ENCODE measurements at places on chromosomes 12 and 14.
A peak's percentile ranks its signal among the peaks of the same experiment; 100 is the strongest.

DNA sequence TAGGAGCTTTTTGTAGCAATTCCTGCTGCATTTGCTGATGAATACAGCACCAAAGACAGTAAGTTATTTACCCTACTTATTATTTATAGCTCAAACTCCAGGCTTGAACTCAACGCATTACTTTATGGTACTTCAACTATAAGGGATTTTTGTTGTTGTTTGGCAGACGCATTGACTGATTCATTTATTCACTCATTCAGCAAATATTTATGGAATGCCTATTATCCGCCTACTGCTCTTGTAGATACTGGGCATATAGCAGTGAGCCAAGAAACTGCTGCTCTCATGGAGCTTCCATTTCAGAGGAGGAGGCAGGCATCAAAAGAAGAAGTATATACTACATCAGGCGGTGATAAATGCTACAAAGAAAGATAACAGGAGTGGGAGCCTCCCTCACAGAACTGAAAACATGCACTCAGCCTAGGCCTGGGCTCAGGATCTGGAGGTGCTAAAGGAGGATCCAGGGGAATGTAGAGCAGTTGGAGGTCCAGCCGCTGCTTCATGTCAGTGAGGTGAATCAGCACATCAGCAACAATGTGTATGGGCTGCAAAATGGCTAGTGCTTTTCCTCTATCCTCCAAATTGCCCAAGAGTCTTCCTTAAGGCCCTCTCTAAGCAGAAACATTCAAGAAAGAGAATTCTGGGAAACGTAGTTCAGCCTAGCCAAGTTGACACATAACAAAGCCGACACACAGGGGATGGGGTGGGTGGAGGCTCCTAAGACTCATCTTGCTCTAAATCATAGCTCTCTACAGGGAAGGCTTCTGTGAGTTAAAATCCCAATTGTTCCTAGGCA, 157.5 kb downstream of the NRXN3 start:
- DNase-seq: no peak

DNA sequence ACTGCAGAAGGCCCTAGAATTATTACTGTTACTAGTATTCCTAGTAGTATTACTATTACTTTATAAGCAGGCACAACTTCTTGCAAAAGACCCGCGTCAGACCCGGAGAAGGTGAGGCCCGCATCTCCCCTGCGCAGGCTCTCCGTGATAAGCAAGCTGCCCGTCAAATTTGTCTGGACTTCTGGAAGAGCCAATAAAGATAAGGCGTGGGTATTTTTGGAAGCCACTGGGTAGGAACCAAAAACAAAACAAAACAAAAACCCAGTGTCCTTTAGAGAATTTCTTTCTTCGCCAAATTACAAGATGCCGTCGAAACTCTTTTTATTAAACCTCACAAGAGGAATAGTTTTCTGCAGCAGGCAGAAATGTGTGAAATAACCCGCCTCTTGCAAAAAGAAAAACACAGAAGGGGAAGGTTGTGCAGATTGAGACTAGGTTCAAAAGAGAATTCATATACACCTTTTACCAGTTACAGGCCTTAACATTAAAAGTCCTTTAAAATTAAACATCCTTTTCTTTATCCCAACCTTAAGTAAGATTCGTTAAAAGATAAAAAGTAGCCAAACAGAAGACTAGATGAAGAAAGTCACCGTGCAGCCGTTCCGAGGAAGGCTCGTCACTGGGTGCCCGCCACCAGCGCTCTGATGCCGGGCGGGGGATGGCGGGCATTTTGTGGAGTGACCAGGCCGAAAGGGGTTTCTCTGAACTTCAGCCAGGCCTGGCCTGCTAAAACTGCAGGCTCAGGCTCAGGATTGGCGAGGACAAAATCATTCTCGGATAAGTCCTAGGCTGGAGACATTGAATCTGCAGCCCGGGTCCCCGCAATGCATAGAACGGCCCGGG, 1.6 kb downstream of the TBX5 start:
- no peak for DNase-seq

DNA sequence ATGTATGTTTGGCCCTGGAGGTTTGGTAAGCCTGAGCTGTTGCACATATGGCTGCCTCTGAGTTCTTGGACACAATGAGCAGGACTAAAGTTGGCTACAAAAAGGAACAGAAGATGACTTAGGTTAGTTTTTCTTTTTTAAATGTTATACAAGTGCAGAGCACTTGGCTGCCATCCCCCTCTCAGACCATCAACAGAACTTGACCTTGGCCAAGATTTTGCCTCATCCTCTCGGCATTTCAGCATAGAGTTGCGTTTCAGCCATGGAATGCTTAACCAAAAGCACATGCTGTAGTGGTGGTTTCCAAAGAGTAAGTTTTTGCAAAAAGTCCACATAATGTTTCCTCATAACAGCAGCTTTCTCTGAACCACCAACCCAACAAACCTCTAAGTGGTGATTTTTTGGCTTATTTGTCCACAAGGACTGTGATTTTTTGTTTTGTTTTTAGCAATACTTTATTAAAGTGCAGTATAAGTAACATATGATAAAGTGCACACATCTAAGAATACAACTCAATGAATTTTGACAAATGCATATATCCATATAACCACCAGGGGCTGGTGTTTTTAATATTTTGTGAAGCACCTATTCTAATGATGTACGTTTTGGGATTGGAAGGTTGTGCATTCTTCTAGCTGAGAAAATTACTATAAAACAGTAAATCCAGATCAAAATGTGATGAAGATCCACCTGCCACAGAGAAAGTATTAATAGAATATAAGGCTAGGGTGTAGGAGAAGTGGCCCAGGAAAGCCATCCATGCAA, 12.1 kb upstream of the GALNT16 start:
- DNase-seq: peak; percentile 70

- peak; percentile 46 for DNase-seq
Observed at GRCh38 chr12:91565246-91565645, 382.6 kb upstream of the DCN start.

DNA sequence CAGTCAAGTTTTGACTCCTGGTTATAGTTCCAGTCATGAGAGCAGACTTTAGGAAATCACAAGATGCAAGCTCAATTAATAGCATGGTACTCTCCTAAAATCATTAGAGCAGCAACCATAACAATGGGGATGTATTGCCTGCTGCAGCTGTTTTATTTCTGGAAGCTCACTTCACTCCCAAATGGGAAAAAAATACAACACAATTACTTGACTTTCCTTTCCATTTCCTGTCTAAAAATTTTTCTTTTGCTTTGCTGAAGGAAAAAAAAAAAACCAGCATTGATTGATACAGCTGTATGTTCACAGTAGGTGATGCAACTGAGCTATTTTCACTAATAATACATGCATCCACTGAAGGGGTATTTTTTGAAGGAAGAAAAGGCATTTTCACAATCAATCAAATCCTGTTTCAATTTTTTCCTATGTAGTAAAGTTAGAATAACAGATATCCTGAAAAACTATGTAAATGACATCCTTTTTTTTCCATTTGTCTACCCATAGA, 143.9 kb upstream of the NOVA1 start:
- DNase-seq: no peak

GRCh38 chr12:91769736-91770135, 375.9 kb downstream of the BTG1 start:
- no peak for DNase-seq

DNA sequence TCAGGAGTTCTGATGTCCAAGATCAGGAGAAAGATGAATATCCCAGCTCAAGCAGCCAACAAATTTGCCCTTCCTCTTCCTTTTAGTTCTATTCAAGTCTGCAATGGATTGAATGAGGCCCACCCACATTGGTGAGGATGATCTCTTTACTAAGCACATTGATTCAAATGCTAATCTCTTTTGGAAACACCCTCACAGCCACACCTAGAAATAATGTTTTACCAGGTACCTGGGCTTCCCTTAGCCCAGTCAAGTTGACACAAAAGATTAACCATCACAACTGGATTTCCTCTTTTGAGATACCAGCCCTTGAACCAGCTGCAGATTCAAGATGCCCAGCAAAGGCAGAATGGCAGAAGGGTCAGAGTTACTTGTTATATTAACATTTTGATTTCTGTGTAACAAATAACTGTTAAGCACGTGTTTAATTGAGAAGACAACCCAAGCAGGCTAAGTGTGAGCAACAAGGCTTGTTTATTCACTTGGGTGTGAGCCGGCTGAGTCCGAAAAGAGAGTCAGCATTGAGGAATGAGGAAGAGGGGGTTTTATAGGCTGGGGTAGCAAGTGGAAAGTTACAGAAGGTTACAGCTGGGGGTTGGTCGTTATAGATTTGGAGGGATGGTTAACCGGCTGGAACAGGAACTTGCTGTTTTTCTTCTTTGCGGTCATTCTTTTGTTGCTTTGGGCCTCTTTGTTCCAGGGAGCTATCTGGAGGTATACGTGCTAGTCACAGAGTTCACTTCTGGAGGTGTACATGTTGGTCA, 180.3 kb downstream of the EMP1 start:
- DNase-seq: peak; percentile 5

GRCh38 chr14:27228053-27228452, 630.2 kb upstream of the NOVA1 start:
- no peak for DNase-seq

DNA sequence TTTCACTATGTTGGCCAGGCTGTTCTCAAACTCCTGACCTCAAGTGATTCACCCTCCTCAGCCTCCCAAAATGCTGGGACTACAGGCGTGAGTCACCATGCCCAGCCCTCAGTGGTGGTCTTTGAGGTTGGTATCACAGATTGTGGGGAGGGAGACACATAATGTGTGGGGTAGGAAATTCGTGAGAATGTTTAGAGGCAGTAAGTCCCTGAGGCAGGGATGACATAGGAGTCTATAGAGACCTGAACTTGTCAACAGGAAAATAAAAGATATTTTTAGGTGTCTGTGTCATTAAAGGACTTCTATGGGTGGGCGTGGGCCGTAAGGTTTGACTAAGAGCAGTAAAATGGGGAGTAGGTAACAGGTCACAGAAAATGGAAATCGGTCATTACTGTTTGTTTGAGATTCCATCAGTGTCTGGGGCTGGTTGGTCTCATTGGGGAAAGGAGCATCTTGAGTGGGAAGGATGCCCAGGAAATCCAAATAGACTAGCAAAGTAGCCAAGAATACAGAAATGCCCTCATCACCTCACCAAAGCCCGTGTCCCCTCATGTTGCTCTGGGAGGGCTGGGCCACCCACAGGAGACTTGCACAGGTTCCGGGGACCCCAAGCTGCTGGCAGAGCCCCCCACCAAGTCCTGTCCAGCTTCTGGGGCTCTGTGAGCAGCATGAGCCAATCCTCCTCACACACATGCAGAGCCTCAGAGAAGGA, 63.6 kb upstream of the BCL2L14 start:
- peak; percentile 71 for DNase-seq

- DNase-seq: no peak
Observed at GRCh38 chr14:63051992-63052391, 6.7 kb upstream of the KCNH5 start.

DNA sequence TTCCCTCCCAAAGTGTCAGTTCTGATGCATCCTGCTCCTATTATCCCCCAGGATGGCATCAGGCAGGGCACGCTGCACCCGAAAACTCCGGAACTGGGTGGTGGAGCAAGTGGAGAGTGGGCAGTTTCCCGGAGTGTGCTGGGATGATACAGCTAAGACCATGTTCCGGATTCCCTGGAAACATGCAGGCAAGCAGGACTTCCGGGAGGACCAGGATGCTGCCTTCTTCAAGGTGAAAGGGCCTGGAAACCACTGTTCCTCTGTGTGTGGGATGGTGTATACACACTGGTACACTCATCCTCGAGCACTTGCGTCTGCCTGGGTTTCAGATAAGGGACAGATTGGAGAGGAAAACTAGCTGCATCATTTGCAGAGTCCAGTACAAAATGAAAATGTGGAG, 1.0 kb downstream of the IRF9 start:
- no peak for DNase-seq

DNA sequence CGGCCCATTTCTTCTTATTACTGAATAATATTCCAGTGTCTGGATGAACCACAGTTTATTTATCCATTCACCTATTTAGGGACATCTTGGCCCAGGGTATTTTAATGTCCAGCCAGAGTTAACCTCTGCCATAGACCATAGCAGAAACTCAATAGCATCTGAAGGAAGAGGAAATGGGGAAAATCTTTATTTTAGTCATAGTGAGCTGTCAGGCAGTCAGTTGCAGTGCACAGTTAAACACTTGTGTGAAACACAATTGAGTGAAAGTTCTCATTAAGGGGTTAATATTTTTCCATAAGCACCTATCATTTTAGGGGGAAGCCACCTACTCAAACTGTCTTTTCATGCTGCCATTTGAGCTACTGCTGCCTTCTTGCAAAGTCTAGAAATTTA, 197.3 kb upstream of the PPFIA2 start:
- no peak for DNase-seq

- DNase-seq: peak; percentile 96
Observed at GRCh38 chr12:46383654-46384450, 11.3 kb upstream of the SLC38A2 start.

- DNase-seq: peak; percentile 80
Observed at GRCh38 chr12:124625867-124626675, 58.7 kb upstream of the NCOR2 start.

- no peak for DNase-seq
Observed at GRCh38 chr14:68568907-68569897, 223.7 kb downstream of the ZFP36L1 start.

- no peak for DNase-seq
Observed at GRCh38 chr12:42585154-42585840, 4.2 kb downstream of the PRICKLE1 start.

All from astrocyte of the spinal cord (primary cell).